ENCODE measurements at places on chromosomes 5 and 9. TPM values are rescaled to one million over a fixed set of nuclear protein-coding genes. Genes with fewer than 3 reads are reported as not detected.
A peak's percentile ranks its signal among the peaks of the same experiment; 100 is the strongest.

- H3K27me3 ChIP-seq: no peaks in the 10 kb centered on the region
- H3K27ac ChIP-seq: peak overlapping the region; percentile 77
- H3K4me1 ChIP-seq: no peaks in the 10 kb centered on the region
Measured at GRCh38 chr9:127520941-127521918, 69.9 kb downstream of the LRSAM1 start.

- H3K4me1 ChIP-seq: no peaks in the 10 kb centered on the region
- H3K27me3 ChIP-seq: no peaks in the 10 kb centered on the region
- H3K36me3 ChIP-seq: no peaks in the 10 kb centered on the region
- DNase-seq: no peak
Measured at GRCh38 chr9:109051733-109052132, 38.4 kb upstream of the CTNNAL1 start.

DNA sequence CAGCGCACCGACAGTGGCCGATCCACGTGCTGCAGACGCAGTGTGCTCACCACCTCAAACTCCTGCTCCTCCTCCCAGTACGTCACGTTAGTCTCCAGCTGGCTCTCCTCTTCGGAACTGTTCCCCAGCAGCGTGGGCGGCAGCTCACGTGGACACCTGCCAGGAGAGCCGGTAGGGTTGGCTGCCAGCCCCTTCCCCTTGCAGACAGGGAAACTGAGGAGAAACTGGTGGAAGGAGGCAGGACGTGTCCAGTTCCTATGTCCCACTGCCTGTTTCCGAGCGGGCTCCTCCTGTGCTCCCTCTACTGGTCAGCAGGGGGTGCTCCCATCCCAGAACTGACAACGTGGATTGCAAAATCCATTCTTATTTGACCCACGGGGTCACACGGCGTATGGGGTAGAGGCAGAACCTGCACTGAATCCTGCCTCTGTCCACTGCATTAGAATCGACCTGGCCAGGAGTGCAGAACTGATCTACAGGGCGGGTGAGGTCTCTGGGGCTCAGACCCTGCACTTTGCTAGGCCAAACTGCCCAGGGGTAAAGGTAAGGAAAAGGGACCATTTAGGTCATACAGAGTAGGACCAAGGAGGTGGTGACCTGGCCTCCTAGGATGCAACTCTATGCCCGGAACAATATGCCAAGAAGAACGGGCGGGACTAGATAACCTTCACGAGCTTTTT, 25.7 kb downstream of the PDGFRB start:
- DNase-seq: peak; percentile 84
- no peak overlapping the region for H3K27ac ChIP-seq
- H3K4me1 ChIP-seq: no peaks in the 10 kb centered on the region
- H3K4me3 ChIP-seq: peak overlapping the region; percentile 4

GRCh38 chr5:158634714-158635113, 465.0 kb downstream of the EBF1 start:
- DNase-seq: no peak
- H3K36me3 ChIP-seq: no peaks in the 10 kb centered on the region
- no peak overlapping the region for H3K4me3 ChIP-seq
- H3K27ac ChIP-seq: no peak overlapping the region
- H3K4me1 ChIP-seq: no peaks in the 10 kb centered on the region

DNA sequence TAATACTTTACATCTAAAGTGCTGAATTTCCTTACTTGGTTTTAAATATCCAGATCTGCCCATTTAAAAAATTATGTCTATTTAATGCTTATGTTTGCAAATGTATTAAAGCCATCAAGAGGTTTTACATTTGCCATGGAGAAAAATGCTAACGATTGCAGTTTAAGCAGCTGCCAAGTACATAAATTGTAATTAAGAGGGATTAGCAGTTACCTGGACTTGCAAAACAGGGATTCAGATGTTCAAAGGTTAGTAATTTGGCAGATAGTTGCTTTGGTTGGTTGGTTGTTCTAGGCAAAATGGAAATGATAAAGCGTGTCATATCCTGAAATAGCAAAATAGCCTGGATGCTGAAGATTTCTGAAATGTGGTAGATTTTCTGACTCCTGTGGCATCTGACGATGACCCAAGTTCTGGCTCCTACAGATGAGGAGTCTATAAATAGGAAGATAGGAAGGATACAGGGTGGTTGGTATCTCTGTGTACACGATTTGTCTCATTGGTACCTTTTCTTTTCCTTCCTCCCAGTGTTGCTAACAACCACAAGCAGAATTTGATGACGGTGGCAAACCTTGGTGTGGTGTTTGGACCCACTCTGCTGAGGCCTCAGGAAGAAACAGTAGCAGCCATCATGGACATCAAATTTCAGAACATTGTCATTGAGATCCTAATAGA, 282.9 kb downstream of the NR3C1 start:
- H3K4me3 ChIP-seq: no peak overlapping the region
- no peaks in the 10 kb centered on the region for H3K27me3 ChIP-seq
- H3K27ac ChIP-seq: no peak overlapping the region
- no peak for DNase-seq

DNA sequence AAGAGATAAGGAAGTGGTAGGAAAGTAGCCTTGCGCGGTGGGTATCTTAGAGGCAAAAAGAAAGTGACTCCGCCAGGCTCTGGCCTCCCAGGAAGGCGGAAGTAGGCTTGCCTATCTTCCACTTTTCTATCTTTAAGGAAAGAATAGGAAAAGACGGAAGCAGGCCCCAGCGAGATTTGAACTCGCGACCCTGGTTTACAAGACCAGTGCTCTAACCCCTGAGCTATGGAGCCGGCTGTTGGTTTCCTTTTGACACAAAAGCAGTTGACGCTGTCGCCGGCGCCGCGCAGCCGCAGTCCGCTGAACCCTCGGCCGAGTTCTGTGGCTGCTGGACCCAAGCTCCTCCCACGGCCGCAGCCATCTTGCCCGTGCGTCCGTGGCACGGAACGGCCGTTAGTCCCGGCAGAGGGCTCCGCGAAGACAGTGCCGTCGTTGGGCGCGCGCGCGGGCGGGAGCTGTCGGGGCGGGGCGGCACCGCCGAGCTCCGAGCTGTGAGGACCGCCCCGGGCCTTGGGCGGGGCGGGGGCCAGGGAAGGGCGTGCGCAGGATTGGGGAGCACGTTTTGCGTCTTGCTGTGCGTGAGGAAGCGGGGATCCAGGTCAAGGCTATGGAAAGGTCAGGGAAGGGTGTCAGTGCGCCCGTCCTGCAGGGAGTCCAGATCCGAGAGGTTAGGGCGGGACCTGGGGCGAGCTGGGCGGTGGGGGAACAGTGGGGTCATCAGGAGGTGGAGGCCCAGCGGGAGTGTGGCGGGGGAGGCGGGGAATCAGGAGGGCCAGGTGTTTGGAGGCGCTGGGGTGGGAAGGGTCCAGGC, 13.3 kb downstream of the TRIM7 start:
- peaks cover 7% of the 10 kb centered on the region for H3K4me1 ChIP-seq
- H3K36me3 ChIP-seq: no peaks in the 10 kb centered on the region
- H3K4me3 ChIP-seq: peak overlapping the region; percentile 85
- H3K27ac ChIP-seq: peak overlapping the region; percentile 88

The BRINP1 gene
- total RNA-seq: 0.06 TPM

DNA sequence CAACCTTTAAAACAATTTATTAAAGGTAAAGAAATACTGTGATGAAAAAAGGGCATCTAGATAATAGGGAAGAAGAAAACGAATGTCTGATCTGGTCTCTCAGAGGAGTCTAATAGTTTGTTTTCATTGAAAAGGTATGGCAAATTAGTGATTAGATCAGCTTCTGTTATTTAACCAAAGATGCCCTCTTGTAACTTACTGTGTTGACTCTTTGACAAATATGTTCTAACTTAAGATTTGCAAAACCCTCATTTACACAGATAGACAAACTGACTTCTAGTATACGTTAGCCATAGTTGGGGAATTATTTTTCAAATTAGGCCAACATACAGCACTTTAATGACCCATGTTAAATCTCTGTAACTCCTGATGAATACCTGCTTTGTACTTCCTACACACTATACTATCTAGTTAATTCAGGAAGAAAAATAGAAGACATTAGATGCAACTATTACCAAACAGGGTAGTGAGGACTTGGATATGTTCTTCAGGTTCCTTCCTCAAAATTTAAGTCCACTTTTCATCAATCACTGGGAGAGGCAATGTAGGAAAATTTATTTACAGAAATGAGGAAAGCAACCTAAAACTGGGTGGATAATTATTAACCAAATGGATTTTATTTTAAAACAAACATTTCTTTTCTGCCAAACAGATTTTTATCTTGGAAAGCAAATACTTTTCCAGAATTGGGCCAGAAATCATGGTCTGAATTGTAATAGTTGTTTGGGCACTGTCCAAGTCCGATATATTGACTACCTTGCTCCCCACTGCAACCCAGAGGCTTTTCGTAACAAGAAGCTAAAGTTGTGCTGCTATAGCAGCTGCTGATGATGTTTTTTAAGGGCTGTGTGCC, 66.4 kb upstream of the PPP2R2B start:
- H3K27ac ChIP-seq: no peak overlapping the region
- H3K27me3 ChIP-seq: no peaks in the 10 kb centered on the region
- H3K4me3 ChIP-seq: no peak overlapping the region
- H3K4me1 ChIP-seq: peaks cover 20% of the 10 kb centered on the region
- peak; percentile 5 for DNase-seq

DNA sequence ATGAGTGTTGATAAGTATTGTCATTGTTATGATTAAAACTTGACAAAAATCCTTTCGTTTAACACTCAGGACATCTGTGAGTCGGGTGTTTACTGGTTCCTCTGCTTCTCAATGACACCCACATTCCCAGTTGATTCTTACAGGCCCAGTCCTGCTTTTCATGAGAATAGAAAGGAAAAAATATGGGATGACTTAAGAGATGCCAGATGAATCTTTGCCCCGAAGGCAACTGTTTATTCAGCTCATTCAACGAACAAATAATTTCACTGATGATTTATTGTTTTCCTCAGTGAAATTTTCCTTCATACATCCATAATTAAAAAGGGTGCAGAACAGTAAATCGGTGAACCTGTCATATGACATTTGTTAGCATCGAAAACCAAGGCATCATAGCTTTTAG, 452.4 kb upstream of the WWC1 start:
- DNase-seq: no peak
- no peak overlapping the region for H3K4me3 ChIP-seq
- H3K4me1 ChIP-seq: no peaks in the 10 kb centered on the region

DNA sequence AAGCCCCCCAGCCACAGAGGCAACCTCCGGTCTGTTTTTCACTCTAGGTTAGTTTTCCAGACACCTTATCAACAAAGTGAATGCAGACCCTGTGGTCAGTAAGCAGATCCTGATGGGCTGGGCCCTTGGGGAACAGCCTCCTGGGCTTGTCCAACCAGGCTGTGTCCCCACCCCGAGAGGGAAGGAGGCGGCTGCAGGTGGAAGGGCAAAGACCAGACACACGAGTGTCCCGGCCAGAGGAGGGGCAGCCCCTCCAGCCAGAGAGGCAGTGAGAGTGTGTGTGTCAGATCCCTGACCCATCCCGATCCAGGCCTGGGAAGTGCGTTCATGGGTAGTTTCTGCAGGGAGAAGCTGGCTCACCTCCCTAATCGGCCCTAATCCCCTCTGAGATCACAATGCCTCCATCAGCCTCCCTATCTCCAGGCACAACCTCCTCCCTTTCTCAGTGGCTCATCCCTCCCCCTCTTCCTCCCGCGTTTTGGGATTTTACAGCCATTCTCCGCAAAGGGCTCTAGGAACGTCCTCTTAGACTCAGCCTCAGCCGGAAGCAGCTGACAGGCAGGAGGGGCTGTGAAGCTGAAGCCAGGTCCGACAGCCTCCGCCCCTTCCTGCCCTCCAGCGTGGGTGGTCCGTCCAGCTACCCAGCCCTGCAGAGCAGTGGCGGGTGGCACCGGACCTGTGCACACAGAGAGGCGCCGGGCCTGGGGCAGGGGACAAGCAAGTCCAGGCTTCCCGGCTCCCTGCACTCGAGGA, 9.7 kb downstream of the SLC12A7 start:
- no peak overlapping the region for H3K4me3 ChIP-seq
- DNase-seq: no peak
- H3K27me3 ChIP-seq: no peaks in the 10 kb centered on the region
- H3K27ac ChIP-seq: no peak overlapping the region
- H3K4me1 ChIP-seq: peaks cover 31% of the 10 kb centered on the region

GRCh38 chr9:88076286-88077070, 61.8 kb downstream of the SPATA31C2 start:
- H3K4me1 ChIP-seq: peaks cover 6% of the 10 kb centered on the region
- peak; percentile 97 for DNase-seq
- peak overlapping the region; percentile 69 for H3K4me3 ChIP-seq

- no peak overlapping the region for H3K4me3 ChIP-seq
- H3K27ac ChIP-seq: no peak overlapping the region
- no peaks in the 10 kb centered on the region for H3K27me3 ChIP-seq
- no peaks in the 10 kb centered on the region for H3K36me3 ChIP-seq
- peaks cover 5% of the 10 kb centered on the region for H3K4me1 ChIP-seq
Measured at GRCh38 chr5:72818866-72819534, 2.5 kb downstream of the TNPO1 start.

DNA sequence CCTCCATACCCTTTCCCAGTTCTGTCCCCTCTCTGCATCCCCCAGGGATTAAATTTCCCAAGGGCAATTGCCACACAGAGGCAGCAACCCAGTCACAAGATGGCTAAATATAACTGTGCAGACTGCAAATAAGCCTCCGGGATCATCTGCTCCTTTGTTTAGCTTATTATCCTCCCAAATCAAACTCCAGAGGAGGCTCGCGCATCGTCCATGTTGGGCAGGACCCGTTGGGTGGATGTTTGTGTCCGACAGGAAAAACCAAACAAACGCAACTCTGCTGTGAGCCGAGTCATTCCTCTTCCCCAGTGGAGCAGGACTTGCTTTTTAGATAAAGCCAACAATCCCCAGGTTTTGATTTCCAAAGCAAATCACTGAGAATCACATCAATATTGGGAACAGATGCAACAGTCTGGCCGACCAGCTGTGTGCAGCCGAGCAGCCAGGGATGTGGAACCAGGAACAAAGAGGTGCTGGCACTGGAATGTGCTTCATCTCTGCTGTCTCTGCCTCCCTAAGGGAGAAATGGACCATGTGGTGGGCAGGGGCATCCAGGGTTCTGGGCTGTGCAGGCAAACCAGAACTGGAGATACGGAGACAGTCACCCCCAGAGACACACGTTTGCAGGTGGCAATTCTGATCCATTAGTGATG, 89.8 kb downstream of the PTTG1 start:
- H3K27me3 ChIP-seq: no peaks in the 10 kb centered on the region
- no peaks in the 10 kb centered on the region for H3K36me3 ChIP-seq
- H3K4me1 ChIP-seq: no peaks in the 10 kb centered on the region
- no peak overlapping the region for H3K27ac ChIP-seq
- H3K4me3 ChIP-seq: no peak overlapping the region

DNA sequence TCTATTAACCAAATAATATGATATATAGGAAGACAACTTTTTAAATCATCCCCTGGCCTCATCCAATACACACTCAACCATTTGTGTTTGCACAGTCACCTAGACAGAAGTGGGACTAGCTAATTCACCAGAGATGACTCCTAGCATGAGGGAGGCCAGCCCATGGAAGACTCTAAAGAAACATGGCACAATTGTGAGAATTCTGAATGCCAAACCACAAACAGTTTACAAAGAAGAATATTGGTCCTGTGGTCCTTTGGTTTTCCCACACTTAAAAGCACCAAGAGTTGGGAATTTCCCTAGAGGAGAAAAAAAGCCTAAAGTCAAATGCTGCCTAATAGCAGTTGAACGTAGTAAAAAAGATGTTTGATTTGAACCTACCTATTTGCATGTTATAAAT, 609.9 kb downstream of the ACTL7B start:
- no peak overlapping the region for H3K27ac ChIP-seq
- H3K27me3 ChIP-seq: no peaks in the 10 kb centered on the region
- no peaks in the 10 kb centered on the region for H3K36me3 ChIP-seq
- no peak overlapping the region for H3K4me3 ChIP-seq
- DNase-seq: no peak

- H3K27me3 ChIP-seq: no peaks in the 10 kb centered on the region
- peak within 1 kb of the TSS; percentile 33 for H3K27ac ChIP-seq
- H3K36me3 ChIP-seq: no peaks in the 10 kb centered on the region
- H3K4me3 ChIP-seq: peak within 1 kb of the TSS; percentile 85
Measured at GRCh38 chr5:178895615-178896571, at the start of gene ZFP2. Gene ZFP2 (plus strand): TSS chr5:178895913. CDS start chr5:178931314, 35,401 bp downstream.
